ENCODE measurements at places on chromosomes 7 and 10. TPM values are rescaled to one million over a fixed set of nuclear protein-coding genes. Genes with fewer than 3 reads are reported as not detected.

ELN gene
- 0.30 TPM for total RNA-seq

OR2A12 gene
- not detected for total RNA-seq

PKD2L1 gene
- total RNA-seq = not detected

CPA1 gene
- total RNA-seq = not detected

UCMA gene
- not detected for total RNA-seq

TECTB gene
- not detected for total RNA-seq

PGAM2 gene
- not detected for total RNA-seq

RAPGEF5 gene
- 291 TPM for total RNA-seq

AZGP1 gene
- not detected for total RNA-seq

DPYSL4 gene
- 2.3 TPM for total RNA-seq

CCDC3 gene
- total RNA-seq = 0.61 TPM

SSC4D gene
- total RNA-seq = 0.65 TPM

PPP1R17 gene
- not detected for total RNA-seq

LEP gene
- not detected for total RNA-seq

EPO gene
- total RNA-seq = not detected

SPAM1 gene
- not detected for total RNA-seq

SFRP5 gene
- total RNA-seq = not detected

MMS19 gene
- 70.1 TPM for total RNA-seq

TEX36 gene
- total RNA-seq = not detected

SPDYE9 gene
- total RNA-seq = not detected

LRIT1 gene
- total RNA-seq = not detected

PRSS37 gene
- total RNA-seq = not detected

FIS1 gene
- total RNA-seq = 410 TPM

MMD2 gene
- not detected for total RNA-seq

UMAD1 gene
- 13.8 TPM for total RNA-seq

TFR2 gene
- total RNA-seq = not detected

PDE1C gene
- total RNA-seq = 3.6 TPM

TRIM50 gene
- not detected for total RNA-seq

MACROH2A2 gene
- total RNA-seq = 0.65 TPM

C10orf62 gene
- total RNA-seq = not detected

INHBA gene
- total RNA-seq = 27.9 TPM

GDF2 gene
- not detected for total RNA-seq

MYL10 gene
- not detected for total RNA-seq

ADAM12 gene
- total RNA-seq = 0.91 TPM

All from epithelial cell of umbilical artery (primary cell).